Caki2 (cell line): ENCODE measurements at places on chromosomes 5 and 9.

- DNase-seq, result no peak
Measured at GRCh38 chr9:4027606-4028005, 272.3 kb downstream of the GLIS3 start.

DNA sequence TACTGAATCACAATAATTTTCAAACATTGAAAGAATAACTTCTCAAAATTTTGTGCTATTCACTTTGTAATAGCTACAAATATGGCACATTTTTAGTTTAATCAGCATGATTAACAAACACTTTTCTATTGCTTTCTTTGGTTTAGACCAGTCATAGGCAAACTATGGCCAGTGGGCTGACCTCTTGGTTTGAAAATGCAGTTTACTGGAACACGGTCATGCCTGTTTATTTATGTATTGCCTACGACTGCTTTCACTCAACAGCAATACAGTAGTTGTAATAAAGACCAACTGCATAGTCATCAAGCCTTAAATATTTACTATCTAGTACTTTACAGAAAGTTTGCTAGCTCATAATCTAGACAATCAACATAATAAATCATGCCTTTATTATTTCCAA is 810.8 kb downstream of the TLE1 start:
- no peak for DNase-seq

GRCh38 chr5:154653418-154653763 is 101.8 kb upstream of the LARP1 start:
- DNase-seq, result no peak

DNA sequence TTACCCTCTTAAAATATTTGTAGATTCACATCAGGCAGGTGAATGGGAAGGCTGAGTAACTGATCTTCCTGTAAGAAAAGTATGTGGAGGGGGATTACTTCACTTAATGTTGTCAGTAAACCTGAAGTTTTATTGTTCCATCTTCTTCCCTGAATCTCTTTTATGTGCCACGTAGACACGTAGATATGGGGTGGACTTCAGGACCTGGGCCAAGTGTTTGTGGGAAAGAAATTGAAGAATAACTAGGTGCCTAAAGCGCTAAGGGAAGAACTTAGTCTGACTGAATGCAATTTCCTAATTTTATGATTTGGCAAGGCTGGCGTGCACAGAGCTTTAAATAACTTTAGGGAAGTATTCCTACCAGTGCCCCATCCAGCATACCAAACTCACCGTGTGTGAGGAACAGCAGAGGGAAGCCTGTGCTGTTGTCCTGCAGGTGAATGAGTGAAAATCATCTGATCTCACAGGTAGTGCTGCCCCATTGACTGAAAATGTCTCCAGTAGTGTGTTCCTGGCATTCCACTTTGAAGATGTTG is 323.4 kb downstream of the KDM4C start:
- no peak for DNase-seq

DNA sequence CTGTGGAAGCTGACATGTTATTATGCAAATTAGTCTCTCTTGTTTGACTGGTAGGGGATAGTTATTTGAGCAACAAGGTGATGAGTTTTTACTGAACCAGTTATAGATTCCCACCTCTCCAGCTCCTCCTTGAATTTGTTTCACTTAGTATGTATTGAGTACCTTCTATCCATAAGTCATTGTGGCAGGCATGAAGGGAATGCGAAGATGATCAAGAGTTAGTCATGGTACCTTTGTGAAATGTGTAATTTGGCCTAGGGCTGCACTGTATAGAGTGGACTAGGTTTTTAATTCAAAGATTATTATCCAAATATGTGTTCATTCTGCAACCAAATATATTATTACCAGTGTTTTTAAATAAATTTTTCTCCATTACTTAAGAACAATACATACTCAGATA is 110.1 kb downstream of the HACD4 start:
- DNase-seq, result no peak

DNA sequence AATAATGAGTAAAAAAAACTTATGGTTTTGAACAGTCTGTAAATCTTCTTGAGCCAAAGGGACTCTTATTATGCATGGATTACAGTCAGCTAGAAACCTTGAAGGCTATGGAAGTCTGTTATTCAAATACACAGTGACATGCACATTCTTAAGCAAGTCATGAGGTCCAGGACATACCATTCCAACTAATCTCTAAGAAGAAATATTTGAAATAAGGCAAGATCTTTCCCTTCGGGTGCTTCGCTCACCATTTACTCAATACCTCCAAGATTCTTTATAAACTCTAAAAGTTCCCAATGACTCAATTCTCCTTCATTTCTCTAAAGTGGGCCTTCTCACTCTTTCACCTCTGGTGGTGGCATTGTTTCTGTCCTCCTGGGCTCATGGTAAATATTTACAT is 811.0 kb downstream of the NR2F1-AS1 start:
- no peak for DNase-seq
